Prostate gland (tissue), 2 donors: ENCODE measurements at places on chromosomes 7 and 10. TPM values are rescaled to one million over a fixed set of nuclear protein-coding genes. Genes with fewer than 3 reads are reported as not detected.

GRCh38 chr7:144391823-144392255, 11.7 kb downstream of the NOBOX start:
- H3K4me3 ChIP-seq: no peak overlapping the region
- peaks cover 7% of the 10 kb centered on the region for H3K4me1 ChIP-seq
- H3K27ac ChIP-seq: peak overlapping the region; percentile 62
- H3K27me3 ChIP-seq: no peaks in the 10 kb centered on the region

- DNase-seq: no peak
- H3K36me3 ChIP-seq: no peaks in the 10 kb centered on the region
- H3K27ac ChIP-seq: no peak overlapping the region
- H3K27me3 ChIP-seq: no peaks in the 10 kb centered on the region
Observed at GRCh38 chr7:1103009-1103788, 15.3 kb downstream of the GPER1 start.

The SPDYE18 gene
- not detected for total RNA-seq

GRCh38 chr7:77888998-77889397, 90.4 kb downstream of the PHTF2 start:
- no peak overlapping the region for H3K4me3 ChIP-seq
- no peaks in the 10 kb centered on the region for H3K4me1 ChIP-seq
- H3K27ac ChIP-seq: no peak overlapping the region
- no peaks in the 10 kb centered on the region for H3K36me3 ChIP-seq

DNA sequence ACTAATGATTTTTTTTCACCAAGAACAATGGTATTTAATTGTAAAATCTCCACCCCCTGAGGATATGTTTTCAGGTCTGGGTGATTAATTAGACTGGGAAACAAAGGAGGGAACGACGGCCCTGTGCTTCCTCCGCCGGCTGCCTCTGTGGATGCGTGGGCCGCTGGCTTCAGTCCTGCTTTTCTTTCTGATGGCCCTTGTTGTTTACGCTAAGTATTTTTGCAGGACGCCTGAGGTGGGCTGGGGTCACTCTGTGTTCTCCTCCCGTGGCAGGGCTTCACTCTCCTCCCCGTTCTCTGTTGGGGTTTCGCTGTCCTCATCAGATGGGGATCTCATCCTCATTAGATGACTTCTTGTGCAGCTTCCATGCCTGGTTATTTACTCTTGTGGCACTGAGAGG, 5.2 kb upstream of the ACBD5 start:
- no peak overlapping the region for H3K27ac ChIP-seq
- H3K4me1 ChIP-seq: no peaks in the 10 kb centered on the region
- DNase-seq: no peak
- no peaks in the 10 kb centered on the region for H3K27me3 ChIP-seq
- no peak overlapping the region for H3K4me3 ChIP-seq
- H3K36me3 ChIP-seq: no peaks in the 10 kb centered on the region

The FAM25G gene
- not detected for total RNA-seq

The SORCS3 gene
- total RNA-seq: not detected

The CPA1 gene
- total RNA-seq: 0.14 TPM

DNA sequence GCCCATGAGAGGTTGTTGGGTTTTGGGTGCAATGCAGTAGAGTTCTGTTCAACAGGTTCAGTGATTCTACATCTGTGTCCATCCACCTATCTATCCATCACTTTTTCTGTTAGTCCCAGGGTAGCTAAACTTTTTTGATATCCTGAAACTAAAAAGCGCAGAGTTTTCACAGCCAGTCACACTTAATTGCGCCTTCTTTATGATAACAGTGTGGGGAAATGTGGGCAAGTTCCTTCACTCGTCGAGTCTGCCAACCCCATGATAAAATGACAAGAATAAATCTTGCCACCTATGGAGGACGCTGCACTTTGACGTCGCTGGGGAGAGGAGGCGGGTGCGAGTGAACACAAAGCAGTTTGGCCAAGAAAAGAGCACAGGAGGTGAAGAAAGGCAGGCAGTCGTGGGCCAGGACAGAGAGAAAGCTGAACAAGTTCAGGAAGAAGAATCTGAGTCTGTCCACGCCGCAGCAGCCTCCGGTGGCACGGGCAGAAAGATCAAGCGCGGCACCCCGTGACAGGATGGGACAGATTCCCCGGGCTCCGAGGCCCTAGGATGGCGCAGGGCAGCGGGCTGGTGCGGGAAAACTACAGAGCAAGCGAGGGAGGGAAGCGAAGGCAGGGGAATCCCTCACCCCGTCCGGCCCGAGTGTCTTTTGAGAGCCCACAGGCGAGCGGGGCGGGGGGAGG, 9.2 kb downstream of the SP8 start:
- no peaks in the 10 kb centered on the region for H3K4me1 ChIP-seq
- H3K27ac ChIP-seq: peak overlapping the region; percentile 86
- peak overlapping the region; percentile 36 for H3K4me3 ChIP-seq
- peak; percentile 43 for DNase-seq
- H3K36me3 ChIP-seq: no peaks in the 10 kb centered on the region
